Activated CD4-positive, CD25-positive, alpha-beta regulatory T cell treated with anti-CD3 and anti-CD28 coated beads, Interleukin-2, amount 50 U/mL, for 24 hours (primary cell): ENCODE measurements at places on chromosomes 4 and X.

GRCh38 chrX:15430076-15430475 lies 45.9 kb upstream of the VEGFD start:
- ATAC-seq = no peak

- no peak for ATAC-seq
Observed at GRCh38 chr4:139242511-139243051, 37.4 kb downstream of the MGARP start.

- no peak for ATAC-seq
Observed at GRCh38 chr4:89658701-89659024, 178.3 kb downstream of the SNCA start.

GRCh38 chr4:71288875-71289274 lies 49.9 kb upstream of the SLC4A4 start:
- ATAC-seq = no peak

GRCh38 chr4:52982255-52982945 lies 120.3 kb downstream of the RASL11B start:
- no peak for ATAC-seq
